Activated CD4-positive, alpha-beta T cell treated with anti-CD3 and anti-CD28 coated beads, Interleukin-2, amount 50 U/mL, for 4 hours (primary cell): ENCODE measurements at places on chromosomes 7 and 10.

- DNase-seq = no peak
These were observed 110.6 kb downstream of the ABLIM1 start for GRCh38 chr10:114547514-114547913.

DNA sequence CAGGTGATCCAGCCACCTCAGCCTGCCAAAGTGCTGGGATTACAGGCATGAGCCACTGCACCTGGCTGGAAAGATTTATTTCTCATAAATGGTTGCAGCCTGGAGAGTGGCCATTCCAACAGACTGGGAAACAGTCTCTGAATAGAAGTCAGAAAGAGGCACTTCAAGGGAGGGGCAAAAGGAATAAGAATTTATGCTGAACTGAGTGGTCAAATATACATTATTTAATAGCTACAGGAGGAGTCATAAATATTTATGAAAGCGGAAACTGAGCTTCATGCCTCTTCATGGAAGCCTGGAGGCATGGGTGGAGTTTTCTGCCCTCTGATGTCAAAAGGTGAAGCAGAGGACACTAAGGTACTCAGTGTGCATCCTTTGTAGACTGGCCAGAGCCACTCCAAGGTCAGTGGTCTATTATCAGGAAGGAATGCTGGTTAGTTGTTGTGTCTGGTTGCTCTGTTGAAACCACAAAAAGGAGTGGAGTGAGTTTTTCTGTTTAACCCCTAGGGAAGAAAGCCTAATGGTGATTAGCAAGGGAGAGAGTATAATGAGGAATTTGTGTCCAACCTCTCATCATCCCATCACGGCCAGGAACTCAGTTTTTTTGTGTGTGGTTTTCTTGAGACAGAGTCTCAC is 9.3 kb upstream of the NRBF2 start:
- DNase-seq = no peak

DNA sequence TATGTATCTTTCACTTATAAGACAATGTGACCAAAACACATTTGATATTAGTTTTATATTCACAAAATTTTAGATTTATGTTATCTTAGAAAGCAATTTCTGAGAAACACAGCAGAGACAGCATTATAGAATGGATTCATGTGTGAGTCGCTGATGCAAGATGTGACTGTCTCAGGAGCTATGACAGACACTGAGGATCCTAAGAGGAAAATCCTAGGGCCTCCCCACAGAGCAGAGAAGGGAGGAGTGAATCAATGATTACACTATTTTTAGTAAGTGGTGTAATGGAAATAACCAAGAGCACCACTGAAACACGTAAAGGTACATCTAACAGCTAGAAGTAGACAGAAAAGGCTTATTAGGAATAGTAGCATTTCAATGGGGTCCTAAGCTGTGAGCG is 204.0 kb upstream of the PTN start:
- no peak for DNase-seq

- DNase-seq = no peak
These were observed 217.9 kb downstream of the ADAM12 start for GRCh38 chr10:126170371-126170770.

DNA sequence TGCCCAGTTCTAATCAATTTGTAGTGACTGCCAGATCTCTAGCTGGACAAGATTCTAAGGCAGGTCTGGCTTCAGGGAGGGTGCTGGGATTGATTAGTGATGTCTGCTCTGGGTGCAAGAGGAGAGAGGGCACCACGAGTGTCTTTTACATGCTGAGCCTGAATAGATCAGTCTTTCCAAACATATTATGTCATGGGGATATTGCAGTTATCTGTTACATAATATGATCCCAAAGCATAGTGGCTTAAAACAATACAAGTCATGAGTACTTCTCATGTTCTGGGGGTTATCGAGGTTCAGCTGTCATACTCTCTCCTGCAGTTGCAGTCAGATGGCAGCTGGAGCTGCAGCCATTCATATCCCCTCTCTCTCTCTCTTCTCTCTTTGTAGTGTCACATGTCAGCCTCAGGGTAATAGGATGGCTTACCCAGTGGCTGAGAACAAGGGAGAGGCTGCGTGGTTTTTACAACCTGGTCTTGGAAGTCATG is 26.0 kb downstream of the SLC29A3 start:
- DNase-seq = no peak

DNA sequence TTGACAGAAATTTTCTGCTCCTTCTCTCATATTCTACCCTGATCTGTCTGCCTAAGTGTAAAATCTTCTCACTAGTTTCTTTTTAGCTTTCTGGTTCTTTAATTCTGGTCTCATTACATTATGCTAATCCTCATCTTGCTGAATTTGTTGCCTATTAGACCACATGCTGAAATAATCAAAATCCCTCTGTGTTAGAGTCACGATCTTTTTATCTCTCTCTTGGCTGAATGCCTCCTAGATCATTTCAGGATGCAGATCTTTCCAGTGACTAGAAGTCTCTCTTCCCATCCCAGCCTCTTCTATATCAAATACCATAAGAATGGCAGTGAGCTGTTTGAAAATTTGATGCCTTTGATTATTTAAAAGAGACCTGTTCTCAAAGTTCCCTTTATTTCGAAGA is 661.9 kb downstream of the SORCS1 start:
- DNase-seq = no peak

GRCh38 chr10:78413076-78414055 is 379.7 kb downstream of the RPS24 start:
- DNase-seq = no peak

DNA sequence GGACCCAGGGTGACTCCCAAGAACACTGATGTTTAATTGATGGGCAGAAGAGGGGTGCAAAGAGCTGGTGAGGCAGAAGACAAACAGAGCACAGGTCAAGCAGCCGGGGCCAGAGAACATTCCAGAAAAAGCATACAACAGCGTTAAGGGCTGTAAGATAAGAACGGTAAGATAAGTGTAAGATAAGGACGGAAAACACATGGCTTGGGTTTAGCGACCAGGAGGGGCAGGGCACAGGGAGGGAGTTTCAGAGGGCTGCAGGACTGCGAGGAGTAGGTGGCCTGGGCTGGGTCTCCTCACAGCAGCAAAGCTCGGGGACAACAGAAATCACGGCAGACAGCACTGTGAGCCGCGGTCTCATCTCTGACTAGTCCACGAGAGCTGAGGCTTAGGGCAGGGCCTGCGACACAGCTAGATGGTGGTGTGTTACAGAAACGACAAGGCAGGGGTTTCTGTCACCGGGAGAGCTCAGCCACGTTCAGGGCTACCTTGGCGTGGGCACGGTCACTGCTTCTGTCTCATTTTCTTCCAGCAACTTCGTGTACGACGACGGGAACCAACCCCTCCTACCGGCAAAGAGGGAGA is 24.6 kb downstream of the BRI3 start:
- DNase-seq = no peak

- DNase-seq = no peak
These were observed 108.8 kb upstream of the GSDME start for GRCh38 chr7:24866004-24866615.

DNA sequence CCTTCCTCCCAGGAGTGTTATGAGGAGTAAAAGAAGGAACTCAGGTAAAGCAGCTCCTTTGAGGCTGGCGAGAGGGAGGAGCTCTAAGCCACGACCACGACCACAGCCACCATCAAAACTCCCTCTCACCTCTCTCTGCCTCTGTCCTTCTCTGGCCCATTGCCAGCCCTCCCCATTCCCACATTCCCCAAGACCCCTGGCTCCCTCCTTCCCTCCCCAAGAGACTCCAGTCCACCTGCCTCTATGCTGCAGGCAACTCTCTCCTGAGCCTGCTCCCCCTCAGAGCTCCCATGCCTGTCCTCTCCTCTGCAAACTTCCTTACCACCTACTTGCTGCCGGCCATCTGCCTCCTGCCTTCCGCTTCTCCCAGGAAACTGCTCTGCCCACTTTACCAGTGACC is 9.5 kb downstream of the SLIT1 start:
- no peak for DNase-seq

- DNase-seq = no peak
These were observed 5.9 kb upstream of the LDB3 start for GRCh38 chr10:86662186-86663045.

GRCh38 chr7:142380069-142380468 is 122.2 kb upstream of the PRSS58 start:
- no peak for DNase-seq

GRCh38 chr10:130516141-130516735 is 380.0 kb downstream of the GLRX3 start:
- no peak for DNase-seq

DNA sequence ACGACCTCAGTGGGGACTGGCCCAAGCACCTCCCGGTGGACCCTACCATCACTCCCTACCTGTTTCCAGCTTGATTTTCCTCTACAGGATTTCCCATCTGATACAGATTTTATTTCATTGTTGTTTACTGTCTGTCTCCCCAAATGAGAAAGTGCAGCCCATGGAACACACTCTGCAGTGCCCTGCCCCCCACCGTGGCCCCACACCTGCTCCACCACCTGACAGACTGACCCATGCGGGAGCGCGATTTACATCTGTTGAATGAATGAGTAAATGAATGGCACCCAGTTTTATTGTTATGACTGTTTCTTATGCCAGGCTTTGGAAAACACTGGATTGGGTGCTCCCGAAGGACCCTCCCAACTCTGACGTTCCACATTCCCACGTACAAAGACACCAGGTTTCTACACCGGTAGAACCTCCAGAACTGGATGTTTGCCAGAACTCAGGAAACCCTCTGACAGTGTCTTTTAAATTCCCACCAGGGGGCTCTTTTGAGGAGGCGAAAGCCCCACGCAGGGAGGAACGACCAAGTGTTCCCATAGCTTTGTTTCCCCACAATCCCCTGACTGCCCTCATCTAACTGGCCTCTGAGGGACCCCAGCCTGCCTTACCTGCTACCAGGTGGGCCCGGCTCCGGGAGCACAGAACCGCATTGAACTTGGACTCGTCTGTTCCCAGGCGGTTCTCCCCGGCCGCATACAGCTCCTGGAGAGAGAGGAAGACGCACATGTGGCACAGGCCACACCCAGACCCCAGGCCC is 29.0 kb downstream of the PLAC9 start:
- no peak for DNase-seq

DNA sequence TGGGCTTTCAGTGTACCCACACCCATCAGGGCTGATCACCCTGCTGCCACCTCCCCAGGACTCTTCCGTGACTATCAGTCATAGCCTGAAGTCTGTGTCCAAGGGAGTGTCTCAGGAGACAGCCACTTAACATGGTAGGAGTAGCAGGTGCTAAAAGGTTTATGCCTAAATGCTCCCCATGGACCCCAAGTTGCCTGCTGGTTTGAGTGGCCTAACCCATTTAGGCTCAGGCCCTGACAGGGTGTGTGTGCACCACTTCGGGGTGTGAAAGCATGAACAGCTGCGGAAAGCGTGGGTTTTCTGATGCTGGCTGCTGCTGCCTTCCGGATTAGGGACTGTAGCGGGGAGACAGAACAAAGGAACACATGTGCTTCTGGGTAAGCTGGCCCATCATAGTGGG is 93.2 kb upstream of the SAMD8 start:
- no peak for DNase-seq

GRCh38 chr7:21352540-21353387 is 75.1 kb upstream of the SP4 start:
- DNase-seq = no peak

DNA sequence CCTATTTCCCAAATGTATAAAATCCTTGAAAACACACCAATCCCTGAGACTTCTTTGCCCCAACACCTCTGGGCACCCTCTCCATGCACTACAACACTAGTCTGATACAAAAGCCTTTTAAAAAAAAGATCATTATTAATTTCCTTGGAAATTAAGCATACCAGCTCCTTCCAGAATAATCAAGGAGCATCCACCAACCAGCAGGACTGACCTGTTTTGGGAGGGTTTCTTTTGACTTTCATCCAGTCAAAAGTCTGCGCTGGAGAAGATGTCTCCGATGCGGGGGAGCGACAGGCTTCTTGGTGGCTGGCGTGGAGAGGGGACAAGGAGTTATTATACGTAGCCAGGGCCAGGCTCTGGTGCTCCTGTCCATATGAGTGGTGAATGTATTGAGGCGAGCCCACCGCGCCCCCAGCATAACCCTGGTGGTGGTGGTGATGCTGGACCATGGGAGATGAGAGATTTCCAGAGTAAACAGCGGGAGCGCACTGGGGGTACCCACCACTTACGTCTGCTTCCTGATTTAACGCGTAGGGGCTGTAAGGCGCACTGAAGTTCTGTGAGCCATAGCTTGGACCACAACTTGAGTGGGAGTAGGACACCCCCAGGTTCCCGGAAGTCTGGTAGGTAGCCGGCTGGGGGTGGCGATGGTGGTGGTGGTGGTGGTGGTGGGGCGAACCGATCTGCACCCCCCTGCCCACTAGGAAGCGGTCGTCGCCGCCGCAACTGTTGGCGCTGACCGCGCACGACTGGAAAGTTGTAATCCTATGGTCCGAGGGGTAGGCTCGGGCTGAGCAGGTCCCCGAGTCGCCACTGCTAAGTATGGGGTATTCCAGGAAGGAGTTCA is 527 bp downstream of the HOXA1 start:
- DNase-seq = peak; percentile 9

- no peak for DNase-seq
These were observed 41.6 kb downstream of the SMNDC1 start for GRCh38 chr10:110263164-110263563.

DNA sequence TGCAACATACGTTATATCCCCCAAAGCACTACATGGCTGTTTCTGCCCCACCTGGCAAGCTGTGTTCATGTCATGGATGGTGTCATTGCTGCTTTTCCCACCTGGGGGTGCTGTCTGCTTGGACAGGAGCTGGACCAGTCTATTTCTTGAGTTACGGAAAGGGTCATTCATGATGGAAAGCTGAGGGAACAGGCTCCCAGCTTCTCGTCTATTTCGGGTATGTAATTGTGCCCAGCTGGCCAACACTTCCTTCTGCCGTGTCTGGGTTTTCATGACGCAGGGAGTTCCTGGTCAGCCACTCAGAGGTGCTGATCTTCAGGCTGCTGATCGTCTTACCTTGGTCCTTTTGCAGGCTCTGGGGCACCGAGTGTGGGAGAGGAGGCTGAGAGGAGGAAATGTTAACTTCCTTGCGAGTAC is 8.6 kb downstream of the BTBD16 start:
- no peak for DNase-seq

GRCh38 chr10:26534384-26534783 is 96.2 kb downstream of the APBB1IP start:
- no peak for DNase-seq

DNA sequence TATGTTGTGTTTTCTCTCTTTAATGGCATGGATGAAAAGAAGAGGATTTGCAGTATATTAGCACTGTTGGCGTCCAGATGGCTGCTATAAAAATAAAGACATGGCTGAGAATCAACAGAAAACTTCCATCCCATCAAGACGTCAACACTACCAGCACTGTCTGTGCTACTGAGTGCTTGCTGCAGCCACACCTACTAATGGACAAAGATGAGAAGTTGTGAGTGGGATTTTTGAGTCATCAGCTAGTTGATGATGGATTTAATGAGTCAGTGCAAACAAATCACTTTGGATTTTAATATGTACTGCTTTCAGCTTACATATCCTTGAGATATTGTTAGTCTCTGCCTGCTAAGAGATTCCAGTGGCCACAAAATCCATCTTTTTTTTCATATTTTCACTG is 631.0 kb upstream of the ANKRD30A start:
- no peak for DNase-seq

DNA sequence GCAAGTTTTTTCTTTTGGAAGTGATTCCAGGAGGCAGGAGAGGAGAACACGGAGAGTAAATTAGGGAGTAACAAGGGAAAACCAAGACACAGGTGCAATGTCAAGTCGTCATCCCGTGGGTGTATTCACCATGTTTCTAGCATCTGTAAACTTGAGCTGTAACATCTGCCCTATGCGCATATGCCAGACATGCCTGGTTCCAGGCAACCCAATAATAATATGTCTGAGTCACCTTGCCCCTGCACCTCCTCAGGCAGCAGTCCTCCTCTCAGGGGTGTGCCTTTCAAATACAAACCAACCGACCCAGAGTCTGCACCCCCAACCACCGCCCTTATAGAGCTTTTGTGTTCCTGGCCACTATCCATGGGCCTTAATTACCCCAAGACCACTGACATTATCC is 107.0 kb upstream of the PDE1C start:
- DNase-seq = no peak
